ENCODE measurements at places on chromosomes 16 and 17.

GRCh38 chr17:19753051-19753509, 5.0 kb upstream of the ALDH3A1 start:
- no peak for DNase-seq

DNA sequence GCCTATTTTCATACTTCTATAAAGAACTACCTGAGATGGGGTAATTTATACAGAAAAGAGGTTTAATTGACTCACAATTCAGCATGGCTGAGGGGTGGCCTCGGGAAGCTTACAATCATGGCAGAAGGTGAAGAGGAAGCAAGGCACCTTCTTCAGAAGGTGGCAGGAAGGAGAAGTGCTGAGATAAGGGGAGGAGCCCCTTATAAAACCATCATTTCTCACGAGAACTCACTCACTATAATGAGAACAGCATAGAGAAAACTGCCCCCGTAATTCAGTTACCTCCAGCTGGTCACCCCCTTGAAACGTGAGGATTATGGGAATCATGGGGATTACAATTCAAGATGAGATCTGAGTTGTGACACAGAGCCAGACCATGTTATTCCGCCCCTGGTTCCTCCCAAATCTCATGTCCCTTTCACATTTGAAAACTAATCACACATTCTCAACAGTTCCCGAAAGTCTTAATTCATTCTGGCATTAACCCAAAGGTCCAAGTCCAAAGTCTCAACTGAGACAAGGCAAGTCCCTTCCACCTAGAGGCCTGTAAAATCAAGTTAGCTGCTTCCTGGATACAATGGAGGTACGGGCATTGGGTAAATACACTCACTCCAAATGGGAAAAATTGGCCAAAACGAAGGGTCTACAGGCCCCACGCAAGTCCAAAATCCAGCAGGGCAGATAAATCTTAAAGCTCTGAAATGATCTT, 237.7 kb downstream of the CDH13 start:
- DNase-seq = no peak

DNA sequence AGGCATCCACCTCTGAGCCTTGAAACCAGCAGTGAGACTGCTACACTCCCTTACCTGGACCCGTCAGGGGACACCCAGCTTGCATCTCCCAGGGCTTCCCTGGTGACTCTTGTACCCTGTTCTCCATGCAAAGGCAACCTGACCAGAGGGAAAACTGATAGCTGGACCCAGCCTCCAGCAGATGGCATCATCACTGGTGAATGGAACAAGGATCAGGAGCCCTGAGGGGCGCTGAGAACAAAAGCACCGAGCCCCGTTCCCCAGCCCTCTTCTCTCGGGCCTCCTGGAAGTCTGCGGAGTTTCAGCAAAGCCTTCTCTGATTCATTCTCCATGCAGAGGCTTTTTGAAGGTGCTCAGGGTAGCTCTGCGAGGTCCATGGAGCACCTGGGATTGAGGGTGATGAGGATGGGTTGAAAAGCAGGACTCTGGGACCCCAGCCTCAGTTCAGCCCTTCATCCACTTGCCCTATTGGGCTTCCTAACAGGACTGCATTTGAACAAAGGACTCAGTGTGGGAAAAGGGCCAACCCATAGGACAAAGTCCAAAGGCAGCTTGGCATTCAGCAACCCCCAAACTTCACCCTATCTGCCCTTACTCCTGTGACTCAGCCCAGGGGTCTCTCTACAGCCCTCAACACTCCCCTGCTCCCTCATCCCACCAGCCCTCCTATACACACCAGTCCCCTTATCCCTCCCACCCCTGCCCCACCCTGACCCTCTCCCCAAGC, 45.0 kb upstream of the LHX1 start:
- no peak for DNase-seq

- no peak for DNase-seq
Observed at GRCh38 chr17:66930933-66931332, 33.6 kb upstream of the CACNG4 start.

DNA sequence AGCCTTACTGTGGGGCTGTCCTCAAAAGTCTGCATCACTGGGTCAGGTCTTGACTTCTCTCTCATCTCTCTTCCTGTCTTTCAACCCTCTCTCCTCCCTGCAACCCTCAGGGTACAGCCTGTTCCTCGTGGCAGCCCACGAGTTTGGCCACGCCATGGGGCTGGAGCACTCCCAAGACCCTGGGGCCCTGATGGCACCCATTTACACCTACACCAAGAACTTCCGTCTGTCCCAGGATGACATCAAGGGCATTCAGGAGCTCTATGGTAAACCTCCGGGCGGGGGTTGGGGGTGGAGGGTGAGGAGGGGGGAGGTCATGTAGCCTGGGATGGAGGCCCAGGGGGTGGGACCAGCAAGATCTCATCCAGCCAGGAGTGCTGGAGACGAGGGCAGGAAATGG, 12.7 kb downstream of the MMP2 start:
- DNase-seq = no peak

- no peak for DNase-seq
Observed at GRCh38 chr17:56130631-56131030, 22.6 kb upstream of the ANKFN1 start.

GRCh38 chr17:46879101-46879500, 27.7 kb downstream of the WNT9B start:
- no peak for DNase-seq

DNA sequence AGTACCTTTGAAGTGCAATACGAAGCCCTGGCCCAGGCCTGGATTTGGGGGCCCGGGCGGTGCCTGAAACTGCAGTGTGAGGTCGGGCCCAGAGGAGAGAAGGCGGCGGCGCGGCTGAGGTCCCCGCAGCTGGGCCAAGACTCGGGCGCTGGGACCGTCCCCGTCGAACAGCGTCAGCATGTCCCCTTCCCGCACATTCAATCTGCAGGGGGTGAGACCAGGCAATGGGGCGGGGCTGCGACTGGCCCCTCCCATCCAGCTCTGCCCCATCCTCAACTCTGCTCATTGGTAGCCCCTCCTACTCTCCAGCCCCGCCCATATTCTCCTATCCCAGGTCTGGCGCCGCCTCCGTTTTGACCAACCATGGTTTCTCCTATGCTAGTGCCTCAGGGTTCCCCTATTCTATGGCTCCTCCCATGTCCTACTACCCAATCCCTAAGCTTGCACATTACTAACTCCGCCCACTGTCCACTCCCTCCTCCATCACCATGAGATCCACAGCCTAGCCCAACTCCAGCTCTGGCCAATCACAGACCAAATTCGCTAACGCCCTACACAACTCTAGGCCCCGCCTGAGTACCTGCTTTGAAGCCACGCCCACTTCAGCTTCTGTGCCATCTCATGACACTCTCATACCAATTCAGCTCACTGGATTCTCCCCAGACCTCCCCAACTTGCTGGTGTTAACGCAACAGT, 14.4 kb upstream of the CDIPT start:
- no peak for DNase-seq

- DNase-seq = no peak
Observed at GRCh38 chr17:8710813-8711212, 33.8 kb downstream of the CCDC42 start.

DNA sequence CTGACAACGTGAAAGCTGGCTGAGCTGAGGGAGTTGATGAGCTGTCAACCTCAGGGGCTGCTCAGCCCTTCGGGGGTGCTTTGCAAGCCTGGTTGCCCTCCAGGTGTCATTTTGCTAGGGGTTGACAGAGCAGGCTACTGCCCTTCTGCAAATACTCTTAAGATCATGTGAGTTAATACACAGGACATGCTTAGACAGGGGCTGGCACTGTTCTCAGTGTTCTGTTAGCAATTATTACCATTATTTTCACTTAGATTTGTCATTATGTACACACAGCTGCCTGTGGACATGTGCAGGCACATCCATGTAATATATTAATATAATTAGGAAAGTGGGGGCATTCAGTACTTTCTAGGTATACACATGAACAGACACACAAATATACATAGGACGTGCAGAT, 554.3 kb upstream of the HSBP1 start:
- no peak for DNase-seq

GRCh38 chr17:27862004-27862403, 31.2 kb downstream of the LYRM9 start:
- DNase-seq = no peak
